Posterior cingulate gyrus (tissue), 11 donors: ENCODE measurements at places on chromosomes 7 and 10.

GRCh38 chr10:28769091-28769604 lies 91.8 kb downstream of the BAMBI start:
- no peak for DNase-seq

- DNase-seq = no peak
Observed at GRCh38 chr7:3753868-3754267, 452.8 kb downstream of the SDK1 start.

DNA sequence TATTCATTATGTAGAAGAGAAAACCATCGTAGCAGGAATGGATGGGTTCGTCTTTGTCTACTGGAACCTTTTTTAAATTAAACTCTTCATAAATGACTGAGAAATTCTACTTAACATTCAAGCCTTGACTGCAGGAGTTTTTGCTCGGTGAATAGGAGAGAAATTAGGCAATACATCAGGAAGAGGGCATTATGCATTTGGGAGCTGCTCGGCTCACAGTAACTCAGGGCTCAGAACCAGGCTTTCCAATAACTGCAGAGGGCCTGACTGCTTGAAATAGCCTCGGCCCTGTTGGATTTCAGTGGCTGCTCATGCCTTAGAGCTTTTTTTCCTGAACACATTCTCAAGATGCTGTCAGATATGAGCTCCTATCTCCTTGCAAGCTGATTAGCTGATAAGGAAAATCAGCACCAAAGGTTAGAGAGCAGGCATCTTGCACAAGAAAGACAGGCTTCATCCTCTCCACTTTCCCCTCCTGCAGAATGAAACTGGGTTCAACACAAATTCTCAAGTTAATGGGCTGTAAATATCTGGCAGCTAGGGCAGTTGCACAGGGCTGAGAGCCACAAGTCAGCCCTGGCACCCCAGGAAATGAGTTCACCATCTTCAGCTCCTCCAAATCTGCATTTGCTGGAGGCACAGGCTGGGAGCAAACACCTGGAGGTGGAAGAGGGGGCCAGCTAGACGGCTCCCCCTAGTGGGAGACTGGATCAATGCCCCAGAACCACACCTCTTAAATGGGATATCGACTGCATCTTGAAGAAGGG lies 24.3 kb downstream of the TECTB start:
- DNase-seq = no peak

DNA sequence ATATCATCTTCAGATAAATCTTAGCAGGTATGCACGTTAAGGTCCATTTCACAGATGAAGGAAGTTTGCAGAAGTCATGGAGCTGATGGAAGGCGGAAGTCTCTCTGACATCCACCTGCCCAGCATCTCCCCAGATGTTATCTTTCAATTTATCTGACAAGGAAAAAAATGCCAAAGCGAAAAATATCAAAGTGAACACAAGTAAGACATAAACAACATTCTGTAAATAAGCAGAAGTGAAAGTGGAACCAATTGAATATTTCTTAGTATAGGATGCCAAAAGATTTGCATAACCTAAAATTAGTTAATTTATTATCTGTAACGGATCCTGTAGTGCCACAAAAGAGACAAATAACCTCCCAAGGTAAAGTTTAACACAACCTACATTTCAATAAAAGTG lies 73.6 kb upstream of the NEBL start:
- DNase-seq = no peak

DNA sequence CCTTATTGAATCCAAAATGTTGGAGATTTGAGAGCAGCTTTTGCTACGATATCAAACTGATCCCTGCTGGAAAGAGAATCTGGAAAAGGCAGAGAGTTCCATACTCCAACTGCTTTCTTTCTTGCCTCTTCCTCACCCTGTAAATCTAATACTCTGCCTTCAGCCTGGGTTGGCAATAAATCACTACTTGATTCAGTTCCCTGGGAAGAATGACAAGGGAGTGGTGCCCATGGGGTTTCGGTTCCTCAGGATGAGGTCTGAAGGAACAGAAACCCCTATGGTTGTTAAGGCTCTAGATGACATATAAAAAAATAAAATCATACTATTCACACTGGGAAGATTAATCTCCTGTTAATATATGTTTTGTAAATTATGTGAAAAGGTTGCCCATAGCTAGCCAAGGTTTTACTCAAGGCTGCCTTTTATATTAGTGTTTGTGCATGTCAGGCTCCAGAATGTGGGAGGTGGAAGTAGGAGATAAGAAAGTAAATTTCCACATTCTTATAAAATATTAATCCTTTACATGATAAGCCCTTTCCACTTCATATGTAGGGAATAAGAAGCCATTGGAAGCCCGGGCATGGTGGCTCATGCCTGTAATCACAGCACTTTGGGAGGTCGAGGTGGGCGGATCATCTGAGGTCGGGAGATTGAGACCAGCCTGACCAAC lies 106.2 kb upstream of the CACNA2D1 start:
- no peak for DNase-seq

DNA sequence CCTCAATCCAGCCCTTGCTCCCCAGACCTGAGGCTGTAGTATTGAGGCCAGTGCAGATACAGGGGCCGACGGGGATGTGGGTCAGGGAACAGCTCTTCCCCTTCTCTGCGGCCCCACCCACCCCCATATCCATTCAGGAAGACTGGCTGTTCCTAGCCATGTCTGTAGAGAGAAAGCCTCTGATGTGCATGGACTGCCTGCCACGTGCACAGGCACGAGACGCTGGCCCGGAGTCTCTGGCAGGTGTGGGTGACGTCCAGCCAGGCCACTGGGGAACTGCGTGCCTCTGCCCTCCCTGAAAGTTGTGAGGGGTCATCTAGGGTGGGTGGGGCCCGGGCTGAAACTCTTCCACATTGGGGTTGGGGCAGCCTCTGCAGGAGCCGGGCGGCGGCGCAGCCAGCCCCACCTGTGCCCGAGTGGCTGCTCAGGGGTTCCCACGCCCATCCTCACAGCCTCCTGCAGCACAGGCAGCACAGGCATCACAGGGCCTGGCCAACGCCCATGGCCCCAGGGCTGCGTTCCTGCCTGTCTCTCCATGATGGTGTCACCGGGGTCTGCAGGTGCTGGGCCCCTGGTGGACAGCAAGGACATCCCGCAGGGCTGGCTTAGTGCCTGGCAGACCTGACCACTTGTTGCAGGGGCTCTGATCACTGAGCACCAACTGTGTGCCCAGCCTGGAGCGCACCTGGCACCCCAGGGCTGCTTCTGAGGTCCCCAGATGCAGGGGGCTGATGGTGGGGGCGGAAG lies 27.5 kb downstream of the MICALL2 start:
- DNase-seq = no peak

DNA sequence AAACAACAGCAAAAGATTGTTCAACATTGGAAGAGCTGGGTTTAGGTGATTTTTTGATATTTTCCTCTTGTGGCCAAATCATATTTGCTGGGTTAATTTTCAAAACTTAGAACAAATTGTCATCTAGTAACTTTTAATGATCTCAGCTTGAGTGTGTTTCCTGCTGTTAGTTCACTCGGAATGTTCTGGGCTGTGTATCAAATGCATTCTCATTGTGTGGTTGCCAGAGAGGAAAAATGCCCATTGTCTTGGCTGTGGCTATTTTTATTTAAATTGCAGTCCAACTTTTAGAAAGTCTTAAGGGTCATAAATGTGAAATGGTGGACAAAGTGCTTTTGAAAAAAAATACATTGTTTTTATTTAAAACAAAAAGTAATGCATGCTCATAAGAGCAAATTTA lies 542.0 kb downstream of the TNS3 start:
- no peak for DNase-seq

GRCh38 chr7:46444256-46444655 lies 523.2 kb upstream of the IGFBP3 start:
- DNase-seq = no peak

DNA sequence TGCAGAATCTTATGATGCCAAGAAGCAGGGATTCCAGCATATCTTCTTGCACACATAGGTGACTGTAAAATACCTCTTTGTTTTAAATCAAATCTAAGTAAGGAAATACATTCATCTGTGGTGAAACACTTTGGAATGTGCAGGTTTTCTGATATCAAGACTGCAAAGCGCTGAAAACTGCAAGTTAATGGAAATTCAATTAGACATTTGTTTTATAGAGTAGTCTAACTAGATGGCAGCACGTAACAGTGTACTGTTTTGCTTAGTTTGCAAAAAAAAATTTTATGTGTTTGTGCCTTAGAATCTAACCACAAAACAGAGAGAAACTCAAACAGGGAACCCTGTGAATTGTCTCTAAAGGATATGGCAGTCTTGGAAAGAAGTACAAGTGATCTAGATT lies 259.2 kb downstream of the HDAC9 start:
- DNase-seq = no peak

DNA sequence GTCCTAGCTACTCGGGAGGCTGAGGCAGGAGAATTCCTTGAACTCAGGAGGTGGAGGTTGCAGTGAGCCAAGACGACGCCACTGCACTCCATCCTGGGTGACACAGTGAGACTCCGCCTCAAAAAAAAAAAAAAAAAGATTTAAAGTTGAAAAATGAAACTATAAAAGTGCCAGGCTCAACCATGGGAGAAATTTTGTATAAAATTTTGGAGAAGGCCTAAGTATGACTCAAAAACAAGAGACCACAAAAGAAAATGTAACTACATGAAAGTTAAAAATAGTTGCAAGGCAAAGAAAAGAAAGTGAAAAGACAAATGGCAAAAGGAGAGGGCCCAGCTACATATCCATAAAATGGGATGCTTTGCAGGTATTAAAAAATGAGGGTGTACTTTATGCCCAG lies 104.1 kb downstream of the ARHGAP22 start:
- DNase-seq = no peak

DNA sequence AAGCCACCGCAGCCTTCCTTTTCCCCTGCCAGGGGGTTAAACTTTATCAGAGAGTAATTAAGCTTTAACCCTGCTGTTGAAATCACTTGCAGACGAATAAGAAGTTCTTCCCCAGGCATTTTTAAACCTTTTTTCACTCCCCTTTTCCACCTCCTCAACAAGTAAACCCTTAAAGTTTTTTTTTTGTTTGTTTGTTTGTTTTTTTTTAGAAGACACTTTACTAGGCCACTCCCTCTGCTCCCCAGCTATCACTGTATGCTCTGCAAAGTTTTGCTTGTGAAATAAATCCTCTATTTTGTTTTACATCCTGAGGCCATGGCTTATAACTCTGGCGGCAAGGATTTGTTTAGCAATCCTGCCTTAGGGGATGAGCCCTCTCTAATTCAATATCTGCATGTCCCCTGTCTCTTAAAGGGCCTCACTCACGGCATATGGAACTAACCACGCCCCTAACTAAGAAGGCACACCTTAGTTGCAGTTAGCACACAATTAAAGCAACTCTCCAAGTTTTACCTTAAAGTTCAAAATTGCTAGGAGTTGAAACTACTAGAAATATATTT lies 1354.7 kb upstream of the LRRTM3 start:
- no peak for DNase-seq

DNA sequence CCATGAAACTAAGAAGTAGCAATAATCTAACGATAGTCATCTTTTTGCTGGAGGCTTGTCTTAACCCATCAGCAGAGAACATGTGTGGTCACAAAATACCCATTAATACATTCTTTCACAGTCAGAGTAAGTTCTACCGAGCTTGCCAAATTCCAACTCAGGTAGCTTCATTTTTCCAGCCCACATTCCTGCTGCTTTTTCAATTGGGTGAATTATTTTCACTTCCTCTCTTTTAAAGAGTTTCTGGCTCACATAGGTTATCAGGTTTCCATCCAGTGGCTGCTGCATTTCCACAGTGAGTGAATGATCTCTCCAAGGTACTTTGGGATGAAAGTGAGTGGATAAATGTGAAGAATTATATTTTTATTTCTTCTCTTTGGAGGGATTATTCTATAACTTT lies 233.1 kb downstream of the SEMA3E start:
- no peak for DNase-seq

DNA sequence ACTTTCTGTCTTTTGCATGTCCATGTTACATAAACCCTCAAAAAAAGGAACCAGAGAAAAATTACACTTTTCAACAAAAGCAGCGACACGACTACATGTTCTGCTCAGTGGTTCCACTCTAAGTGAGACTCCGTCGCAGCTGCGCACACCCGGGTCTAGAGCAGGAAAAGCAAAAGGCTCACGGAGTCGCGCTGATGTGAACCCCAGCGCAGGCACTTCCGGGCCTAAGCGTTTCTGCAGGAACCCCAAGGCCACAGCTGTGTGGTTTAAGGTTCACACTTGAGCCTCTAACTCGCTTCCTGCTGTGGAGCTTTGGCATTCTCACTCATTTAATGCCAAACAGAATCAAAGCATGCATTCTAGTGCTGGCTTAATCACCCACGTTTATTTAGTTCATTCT lies 240.3 kb downstream of the DNAJB6 start:
- no peak for DNase-seq

GRCh38 chr10:78066728-78067430 lies 33.2 kb downstream of the RPS24 start:
- no peak for DNase-seq

GRCh38 chr7:21966271-21966670 lies 20.6 kb upstream of the CDCA7L start:
- DNase-seq = no peak

- no peak for DNase-seq
Observed at GRCh38 chr7:133436014-133436428, 183.1 kb downstream of the EXOC4 start.

- no peak for DNase-seq
Observed at GRCh38 chr7:2652736-2653060, 20.9 kb downstream of the TTYH3 start.

- no peak for DNase-seq
Observed at GRCh38 chr7:94434042-94434441, 39.3 kb downstream of the COL1A2 start.

DNA sequence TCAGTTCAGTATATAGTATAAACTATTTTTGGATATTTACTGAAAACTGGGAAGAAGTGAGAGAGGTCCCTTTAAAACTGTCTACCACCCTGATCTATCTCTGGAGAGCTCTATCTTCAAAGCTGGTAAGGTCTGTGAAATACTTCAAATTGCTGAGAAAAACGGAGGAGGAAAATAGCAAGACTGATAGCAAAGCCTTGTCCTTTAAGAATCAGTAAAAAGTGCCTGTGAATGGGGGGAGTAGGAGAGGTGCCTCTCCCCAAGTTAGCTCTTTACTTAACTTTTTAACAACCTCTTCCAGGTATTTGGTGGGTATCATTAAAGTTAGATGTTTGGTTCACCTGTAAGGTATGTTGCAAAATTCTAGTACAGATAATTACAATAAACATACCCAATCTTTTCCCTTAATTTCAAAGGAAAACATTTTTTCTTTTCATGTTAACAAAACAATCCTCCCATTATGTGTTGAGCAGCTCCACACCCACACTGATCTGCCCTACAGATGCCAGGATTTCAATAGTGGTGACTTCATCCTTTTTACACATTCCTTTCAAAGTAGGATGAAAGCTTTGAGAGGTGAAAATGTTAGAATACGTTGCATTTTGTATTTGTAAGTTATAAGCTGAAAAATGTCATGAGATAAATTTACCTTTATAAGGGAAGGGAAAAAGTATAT lies 149.2 kb downstream of the CRPPA start:
- no peak for DNase-seq

DNA sequence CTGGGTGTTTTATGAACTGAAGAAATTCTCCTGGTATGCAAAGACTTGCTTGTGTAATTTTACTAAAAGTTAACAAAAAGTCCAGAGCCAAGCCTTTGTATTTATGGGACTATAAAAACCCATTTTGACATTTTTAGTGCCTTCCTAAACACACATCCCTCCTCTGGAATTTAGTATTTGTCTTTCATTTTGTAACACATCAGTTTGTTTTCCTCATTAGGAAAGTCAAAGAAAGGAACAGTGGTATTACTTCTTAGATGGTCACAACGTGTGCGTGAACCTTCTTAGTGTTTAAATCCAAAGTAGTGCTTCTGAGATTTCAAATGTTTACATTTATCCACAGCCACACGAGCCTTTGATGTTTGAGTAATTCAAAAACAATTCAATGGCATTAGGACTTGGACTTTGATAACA lies 103.2 kb upstream of the TMEM106B start:
- DNase-seq = no peak
